BJ (cell line): ENCODE measurements at places on chromosomes 4 and X.

DNA sequence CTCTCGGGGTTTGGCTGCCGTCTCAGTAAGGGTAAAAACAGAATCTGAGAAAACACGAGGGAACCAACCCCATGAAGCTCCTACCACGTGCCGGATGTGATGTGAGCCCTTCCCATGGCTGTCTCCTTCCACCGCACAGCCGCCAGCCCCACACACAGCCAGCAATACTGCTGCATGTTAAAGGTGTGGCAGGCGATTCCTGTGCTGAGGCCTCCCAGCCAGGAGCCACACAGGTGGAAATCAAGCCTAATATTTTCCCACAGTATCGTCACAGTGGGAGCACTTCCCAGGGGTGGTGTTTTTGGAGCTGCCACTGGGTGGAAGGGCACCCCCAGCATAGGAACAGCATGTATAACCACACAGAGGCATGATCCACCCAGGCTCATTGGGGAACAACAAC lies 77.5 kb downstream of the SLC2A9 start:
- no peak for DNase-seq

DNA sequence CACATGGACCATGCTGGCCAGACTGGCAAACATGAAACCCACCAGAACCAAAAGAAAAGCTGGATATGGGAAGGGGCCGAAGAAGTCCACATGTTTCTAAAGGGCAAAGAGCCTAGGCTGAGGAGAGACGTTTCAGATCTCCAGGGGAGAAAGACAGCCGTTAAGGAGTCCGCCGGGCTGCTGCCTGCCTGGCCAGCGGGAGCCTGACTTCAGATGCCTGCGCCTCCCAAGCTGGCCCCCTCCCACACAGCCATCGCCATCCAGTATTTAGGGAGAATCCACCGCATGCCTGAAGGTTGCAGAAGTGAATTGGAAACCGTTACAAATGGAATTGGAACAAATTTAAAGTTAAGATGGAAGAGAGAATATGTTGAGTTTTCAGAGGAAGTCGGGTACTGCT lies 2.9 kb downstream of the TBL1X start:
- no peak for DNase-seq

DNA sequence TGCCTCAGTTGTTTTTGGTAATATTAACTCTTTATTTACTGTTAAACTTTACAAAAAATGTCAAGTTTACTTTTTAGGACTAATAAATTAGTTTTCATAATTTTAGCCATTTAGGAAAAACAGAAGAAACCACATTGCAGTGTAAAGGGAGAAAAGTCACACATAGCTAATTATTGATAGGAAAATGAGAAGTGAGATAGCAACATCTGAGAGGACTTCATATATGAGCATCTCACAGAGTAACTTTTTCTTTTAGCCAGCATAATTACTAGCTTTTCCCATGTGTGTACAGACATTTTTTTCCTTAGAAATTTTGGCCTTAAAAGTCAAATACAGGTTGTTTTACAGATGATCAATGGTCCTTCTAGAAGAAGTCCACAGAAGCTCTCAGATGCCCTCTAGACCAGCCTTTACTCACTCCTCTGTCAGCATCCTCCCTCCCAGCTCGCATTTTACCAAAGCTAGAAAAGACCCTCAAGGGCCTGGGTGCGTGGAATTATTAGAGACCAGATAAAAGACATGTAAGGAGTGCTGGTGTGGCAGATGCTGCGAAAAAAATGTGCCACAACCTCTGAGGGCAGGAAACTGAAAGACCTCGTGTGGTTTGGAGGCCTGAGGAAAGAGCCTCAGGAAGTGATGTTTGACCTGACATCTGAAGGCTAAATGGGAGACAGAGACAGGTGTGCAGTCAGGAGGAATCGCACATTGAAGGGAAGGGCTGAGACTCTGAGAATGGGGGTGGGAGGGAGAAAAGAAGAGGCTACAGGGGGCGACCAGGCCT lies 156.9 kb downstream of the CBR4 start:
- no peak for DNase-seq

- DNase-seq = peak; percentile 43
These were observed at the start of gene MOB1B for GRCh38 chr4:70901984-70902576. TSS of gene MOB1B (plus strand) at chr4:70902369. CDS start at chr4:70902537, 168 bp downstream.

- DNase-seq = no peak
These were observed 95.0 kb upstream of the GABRA2 start for GRCh38 chr4:46484881-46485280.

GRCh38 chr4:67452100-67452845 lies 93.0 kb downstream of the CENPC start:
- DNase-seq = no peak

DNA sequence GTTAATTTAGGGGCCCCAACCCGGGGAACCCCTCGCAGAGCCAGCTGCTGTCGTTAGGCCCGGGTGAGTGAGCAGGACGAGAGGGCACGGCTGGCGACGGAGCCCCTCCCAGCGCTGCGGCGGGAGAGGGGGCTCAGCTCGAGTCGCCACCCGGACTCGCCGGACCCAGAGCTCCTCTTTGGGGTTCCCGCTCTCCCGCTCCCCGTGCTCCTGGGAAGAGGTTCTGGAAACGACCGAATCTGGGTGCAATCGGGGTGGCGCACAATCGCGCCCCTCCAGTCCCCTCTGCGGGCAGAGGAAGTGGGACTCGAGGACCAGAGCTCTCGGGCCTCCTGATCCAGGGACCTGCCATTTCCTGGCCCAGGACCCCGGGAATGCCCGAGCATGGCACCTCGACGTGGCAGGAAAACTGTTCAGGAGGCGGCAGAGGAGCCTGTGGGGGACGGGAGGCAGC lies 37.3 kb upstream of the ARAF start:
- no peak for DNase-seq

GRCh38 chr4:58175024-58175423 lies 1064.8 kb upstream of the IGFBP7 start:
- no peak for DNase-seq

DNA sequence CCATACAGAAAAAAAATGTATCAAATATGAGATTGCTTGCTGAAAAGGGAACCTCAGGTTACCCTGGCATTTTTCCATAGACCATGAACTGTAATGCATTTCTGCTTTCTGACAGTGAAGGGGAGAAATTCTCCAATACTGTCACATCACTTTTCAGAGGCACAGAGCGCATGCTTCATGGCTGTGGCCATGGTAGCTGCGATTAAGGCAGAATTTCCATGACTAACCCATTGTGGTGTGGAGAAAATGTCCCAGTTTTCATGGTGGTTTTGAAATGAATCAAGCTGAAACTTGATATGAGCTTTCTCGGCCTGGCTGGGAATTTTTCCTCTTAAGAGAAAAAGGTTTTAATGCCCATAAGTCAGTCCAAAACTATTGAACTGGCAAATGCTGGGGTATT lies 39.5 kb upstream of the MAP3K15 start:
- peak; percentile 38 for DNase-seq

DNA sequence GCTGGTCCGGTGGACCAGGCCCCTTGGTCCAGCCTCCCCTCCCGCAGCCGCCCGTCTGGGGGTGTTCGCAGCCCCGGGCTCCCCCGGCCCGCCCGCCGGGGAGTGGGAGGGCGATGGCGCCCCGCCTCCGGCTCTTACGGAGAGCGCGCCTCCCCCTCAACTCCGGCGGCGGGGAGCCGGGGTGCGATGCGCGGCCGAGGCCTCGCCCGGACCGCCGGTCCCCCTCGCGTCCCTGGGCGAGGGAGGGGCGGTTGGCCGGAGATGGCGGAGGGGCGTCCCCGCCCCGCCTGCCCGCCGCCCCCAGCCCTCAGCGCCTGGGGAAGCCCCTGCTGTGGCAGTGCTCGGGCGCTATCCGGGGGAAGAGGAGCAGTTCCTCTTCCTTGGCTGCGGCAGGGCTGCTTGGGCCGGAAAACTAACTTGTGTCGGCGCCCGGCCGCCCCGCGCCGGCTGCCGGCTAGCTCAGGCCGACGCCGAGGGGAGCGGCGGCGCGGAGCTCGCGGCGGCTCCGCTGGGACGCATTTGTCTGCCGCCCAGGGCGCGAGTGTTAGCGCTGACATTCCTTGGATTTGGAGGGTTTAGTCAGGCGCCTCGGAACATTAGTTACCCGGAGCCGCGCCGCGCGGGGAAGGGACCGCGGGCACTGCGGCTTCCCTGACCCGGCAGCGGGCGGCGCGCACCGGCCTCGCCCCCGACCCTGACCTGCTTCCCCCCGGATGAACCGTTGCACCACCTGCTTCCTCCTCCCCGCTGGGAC lies 994 bp downstream of the GALNT7 start:
- DNase-seq = no peak

- no peak for DNase-seq
These were observed 108.1 kb downstream of the TSPAN7 start for GRCh38 chrX:38669428-38669827.

DNA sequence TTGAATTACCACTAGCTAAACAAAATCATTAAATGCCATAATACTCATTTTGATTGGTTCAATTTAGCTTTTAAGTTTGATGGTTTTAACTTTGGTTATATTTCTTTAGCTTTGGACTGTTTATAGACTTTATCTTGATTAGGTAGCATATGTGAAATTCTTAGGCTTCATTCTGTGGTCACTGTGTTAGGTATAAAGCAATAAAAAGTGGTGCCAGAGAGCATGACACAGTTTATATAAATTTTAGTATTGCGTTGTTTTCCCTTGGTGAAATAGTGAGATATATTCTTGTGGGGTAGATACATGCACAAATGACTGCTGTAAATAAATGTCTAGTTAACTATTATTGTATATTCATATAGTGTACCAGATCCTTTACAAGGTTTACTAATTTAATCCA lies 474.2 kb upstream of the GRID2 start:
- no peak for DNase-seq

DNA sequence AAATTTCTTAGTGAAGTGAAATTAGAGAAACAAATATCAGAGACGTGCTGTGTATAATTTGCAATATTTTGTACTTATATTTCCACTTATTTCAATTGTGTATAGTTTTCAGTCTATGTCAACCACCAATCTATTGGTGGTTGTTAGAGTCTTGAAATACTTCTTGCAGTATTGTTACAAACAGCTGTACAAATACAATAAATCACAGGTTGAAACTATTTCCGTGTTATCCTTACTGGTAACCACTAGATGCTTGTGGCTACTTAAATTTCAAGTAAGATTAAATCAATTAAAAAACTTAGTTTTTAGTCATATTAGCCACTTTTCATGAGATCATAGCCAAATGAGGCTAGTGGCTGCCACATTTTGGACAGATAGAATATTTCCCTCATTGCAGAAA lies 520.5 kb downstream of the GBA3 start:
- no peak for DNase-seq

DNA sequence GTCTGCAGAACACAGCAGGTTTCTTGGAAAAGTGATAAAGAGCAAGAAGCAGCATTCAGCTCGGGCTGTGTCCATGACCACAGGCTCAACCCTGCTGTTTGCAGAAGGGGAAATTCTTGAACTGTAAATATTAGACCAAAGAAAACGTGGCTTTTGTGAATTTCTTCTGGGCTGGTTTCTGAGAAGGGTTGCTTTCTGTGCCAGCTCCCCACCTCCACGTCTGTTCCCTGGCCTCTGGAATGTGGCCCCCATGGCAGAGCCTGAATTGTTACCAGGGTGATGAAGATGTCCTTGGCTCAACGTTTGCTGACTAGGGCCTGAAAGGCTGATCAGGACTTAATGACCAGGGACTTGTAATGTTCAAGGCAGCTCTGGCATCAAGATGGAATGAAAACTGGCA lies 116.0 kb downstream of the CPEB2 start:
- DNase-seq = no peak

DNA sequence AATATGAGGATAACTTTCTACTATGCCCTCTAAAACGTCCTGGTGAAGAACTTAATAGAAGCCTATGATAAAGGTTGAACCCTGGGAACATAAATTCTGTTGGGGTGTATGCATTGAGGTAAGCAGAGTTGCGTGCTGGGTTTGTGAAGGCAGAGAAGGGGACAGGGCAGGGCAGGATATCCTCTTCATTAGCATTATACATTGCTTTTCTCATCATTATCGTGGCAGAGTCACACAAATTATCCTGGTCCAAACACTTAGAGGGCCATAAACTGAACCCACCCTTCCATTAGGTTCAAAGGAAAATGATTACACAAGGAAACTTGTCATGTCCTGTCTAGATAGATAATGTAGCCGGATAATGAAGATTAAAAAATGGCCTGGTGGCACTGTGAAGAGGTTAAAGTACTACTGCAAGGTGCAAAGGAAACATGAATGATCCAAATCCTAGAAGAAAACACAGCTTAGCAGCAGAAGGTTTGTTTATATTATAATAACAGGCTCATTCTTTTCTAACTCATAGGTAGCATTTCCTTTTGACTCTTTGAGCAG lies 189.1 kb downstream of the SPCS3 start:
- DNase-seq = no peak

GRCh38 chrX:40385256-40385655 lies 195.5 kb upstream of the ATP6AP2 start:
- DNase-seq = no peak

DNA sequence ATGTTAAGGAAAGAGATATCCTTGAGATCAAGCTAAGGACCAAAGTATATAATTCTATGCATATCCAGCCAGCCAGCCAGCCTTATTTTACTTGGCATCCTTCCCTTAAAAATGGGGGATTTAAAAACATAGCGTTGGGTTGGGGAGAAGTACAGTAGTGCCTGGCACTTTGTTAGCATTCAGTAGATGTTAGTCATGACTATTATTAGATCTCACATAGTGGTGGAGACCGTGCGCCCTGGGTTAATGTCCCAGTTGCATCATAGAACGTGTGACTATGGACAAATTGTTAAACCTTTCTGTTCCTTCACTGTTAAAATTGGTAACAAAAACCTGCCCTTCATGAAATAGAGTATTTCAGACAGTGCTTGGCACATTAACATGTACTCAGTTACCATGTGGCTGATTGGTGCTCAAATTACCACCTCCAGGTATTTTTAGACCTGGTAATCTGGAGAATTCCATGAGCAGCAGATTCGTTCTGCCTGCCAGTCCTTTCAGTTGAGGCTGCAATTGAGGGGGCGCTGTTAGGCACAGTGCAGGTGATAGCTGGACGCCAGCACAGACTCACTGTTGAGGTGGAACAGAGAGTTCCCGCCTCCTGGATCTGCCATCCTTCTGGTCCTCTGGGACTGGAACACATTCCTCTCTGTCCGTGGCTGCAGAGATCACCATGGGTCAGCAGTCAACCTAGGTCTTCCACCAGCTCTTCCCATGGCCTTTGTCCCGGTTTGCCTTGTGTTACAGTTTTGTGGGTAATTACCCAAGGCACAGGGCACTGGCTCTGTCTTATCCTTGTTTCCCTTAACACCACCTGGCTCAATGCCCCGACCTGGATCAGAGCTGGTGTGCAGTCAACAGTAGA lies 31.7 kb downstream of the RBBP7 start:
- peak; percentile 30 for DNase-seq

DNA sequence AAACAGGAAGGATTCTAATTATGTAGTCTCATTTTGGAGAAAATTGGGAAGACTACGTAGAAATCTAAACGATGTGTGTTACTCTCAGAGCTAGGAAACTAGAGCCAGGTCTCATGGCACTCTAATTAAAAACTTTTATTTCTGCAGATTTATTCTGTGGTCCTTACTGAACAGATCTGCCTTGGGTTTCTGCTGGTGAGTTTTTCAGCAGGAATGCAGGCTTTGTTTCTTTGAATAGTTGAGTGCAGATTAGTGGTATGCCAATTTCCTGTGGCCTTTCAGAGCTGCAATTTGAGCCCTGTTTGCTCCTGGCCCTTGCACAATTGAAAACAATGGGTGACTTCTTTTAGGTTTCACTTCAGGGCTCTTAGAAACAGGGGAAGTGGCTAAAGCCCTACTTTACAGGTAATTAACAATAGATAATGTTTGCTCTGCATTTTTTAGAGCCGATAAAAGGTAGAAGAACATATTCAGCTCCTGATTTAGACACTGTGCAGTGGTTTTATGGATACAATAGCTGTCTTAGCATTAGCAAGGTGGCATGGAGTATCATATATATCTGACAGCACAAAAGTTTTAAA lies 21.8 kb downstream of the SPRY1 start:
- DNase-seq = peak; percentile 73

GRCh38 chr4:154616731-154617130 lies 4.3 kb upstream of the FGG start:
- DNase-seq = no peak

GRCh38 chrX:23904096-23904495 lies 3.6 kb downstream of the APOO start:
- DNase-seq = no peak
